T-cell (primary cell): ENCODE measurements at places on chromosomes 2 and 18.

GRCh38 chr2:11343368-11343649 lies 1.1 kb downstream of the ROCK2 start:
- DNase-seq = no peak

DNA sequence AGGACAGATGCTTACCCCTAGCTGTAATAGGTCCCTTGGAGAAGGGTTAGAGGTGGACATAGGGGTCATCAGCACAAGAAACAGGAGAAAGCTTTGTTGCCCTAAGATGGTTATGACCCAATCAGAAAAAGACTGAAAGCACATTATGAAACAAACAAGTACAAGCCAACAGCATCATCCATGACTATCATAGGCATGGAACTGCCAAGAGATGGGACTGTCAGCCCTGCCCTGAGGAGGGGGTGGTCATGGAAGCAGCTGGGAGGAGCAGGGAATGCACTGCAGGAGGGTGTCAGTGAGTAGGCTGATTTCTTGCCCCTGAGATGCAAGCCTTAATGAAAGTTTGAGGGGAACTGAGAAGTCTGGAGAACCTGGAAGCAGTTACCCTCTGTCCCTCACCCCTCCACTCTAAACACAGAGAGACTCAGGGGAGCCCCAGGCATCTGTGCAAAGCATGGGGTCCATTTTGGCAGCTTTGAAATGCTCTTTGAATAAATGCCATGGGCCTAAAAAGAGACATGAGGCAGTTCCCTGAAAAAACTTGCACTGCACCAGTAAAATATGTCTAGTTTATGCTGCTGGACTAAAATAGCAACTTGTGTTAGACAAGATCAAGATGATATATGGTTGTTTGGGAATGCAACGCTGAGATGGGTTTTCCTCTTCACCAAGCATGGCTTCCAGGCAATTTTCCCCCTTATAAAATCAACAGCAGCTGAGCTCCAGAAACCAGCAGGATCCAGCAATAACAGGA lies 122.7 kb upstream of the ZFP36L2 start:
- no peak for DNase-seq

GRCh38 chr2:218745559-218746469 lies 35.2 kb downstream of the TTLL4 start:
- DNase-seq = no peak

DNA sequence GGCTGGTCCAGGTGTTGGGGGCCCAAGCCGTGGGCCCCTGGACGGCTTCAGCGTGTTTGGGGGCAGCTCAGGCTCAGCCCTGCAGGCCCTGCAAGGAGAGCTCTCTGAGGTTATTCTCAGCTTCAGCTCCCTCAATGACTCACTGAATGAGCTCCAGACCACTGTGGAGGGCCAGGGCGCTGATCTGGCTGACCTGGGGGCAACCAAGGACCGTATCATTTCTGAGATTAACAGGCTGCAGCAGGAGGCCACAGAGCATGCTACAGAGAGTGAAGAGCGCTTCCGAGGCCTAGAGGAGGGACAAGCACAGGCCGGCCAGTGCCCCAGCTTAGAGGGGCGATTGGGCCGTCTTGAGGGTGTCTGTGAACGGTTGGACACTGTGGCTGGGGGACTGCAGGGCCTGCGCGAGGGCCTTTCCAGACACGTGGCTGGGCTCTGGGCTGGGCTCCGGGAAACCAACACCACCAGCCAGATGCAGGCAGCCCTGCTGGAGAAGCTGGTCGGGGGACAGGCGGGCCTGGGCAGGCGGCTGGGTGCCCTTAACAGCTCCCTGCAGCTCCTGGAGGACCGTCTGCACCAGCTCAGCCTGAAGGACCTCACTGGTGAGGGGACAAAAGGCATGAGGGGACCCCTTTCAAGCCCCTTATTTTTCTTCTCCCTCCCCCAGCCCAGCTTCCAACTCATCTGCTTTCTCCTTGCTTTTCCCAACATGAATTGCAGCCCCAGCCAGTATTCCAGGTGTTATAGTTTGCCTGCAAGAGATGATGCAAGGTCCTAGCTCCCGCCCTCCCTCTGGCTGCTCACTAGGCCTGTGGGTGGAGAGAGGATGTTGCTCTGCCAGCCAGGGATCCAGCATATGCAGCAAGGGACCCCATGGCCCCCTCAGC lies 2.9 kb upstream of the KHK start:
- DNase-seq = no peak

GRCh38 chr2:158381978-158382377 lies 74.6 kb downstream of the CCDC148 start:
- no peak for DNase-seq

DNA sequence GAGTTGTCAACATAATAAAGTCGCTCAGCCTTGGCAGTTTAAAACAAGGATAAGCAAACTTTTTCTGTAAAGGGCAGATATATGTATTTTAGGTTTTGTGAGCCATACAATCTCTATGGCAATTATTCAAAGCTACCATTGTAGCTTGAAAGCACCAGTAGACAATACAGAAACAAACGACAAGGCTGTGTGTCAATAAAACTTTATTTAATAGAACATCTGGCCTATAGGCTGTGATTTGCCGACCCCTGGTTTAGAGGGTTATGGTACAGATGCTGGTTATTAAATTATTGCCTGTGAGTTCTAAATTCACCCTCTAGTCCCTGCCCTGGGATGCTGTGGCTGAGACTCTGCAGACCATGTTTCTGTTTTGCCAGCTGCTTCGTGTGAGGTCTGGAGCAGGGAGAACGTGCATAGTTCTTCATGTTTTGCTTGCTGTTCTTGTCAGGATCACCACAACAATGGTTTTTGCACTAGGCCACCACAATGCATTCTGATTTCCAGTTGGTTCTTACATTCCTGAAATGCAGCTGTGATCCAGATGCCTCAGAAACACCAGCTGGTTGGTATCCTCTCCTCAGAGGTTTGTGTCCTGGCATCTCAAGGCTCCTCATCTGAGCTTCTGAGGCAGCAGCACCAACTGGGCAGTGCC lies 46.6 kb downstream of the ICOS start:
- no peak for DNase-seq

DNA sequence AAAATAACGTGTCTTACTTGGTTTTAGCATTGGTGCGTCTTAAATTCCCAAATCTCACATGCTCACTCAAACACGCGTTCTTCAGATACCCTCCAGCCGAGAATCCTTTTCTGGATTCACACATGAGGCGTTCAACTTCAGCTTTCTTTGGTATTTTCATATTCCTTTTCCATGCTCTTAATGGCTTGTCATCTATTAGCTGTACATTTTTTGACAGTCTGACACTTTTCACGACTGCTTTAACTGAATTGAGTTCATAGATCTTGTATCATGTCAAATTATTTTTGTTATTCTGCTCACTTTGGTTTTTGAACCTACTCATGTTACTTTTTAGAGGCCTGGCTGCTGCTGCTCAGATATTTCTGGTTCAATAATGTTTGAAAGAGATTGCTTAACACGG lies 59.0 kb downstream of the INPP5D start:
- DNase-seq = no peak
